Activated T-helper 1 cell treated with anti-CD3 and anti-CD28 coated beads, Interleukin-12 subunit alpha, Interleukin-12 subunit beta, Interleukin-2, Interleukin-4 antibody, amounts not matched to agents 30 ng/mL and 10 ng/mL and 1 ng/mL, durations not matched to agents 14 hours and 24 hours and 36 hours (primary cell): ENCODE measurements at places on chromosomes 12 and 14. TPM values are rescaled to one million over a fixed set of nuclear protein-coding genes. Genes with fewer than 3 reads are reported as not detected.

The PRH2 gene
- not detected in 2 replicates for total RNA-seq

The MSI1 gene
- total RNA-seq = 0.07 TPM in 1 of 2 replicates, not detected in the other

The TMEM121 gene
- 9.9 and 11.7 TPM in 2 replicates for total RNA-seq

- no peak overlapping the region for H3K4me3 ChIP-seq
- H3K36me3 ChIP-seq = no peaks in the 10 kb centered on the region
- peaks cover 2% of the 10 kb centered on the region for H3K27me3 ChIP-seq
- H3K4me1 ChIP-seq = no peaks in the 10 kb centered on the region
- no peak overlapping the region for H3K27ac ChIP-seq
These were observed 64.5 kb upstream of the SSTR1 start for GRCh38 chr14:38143170-38143569.

DNA sequence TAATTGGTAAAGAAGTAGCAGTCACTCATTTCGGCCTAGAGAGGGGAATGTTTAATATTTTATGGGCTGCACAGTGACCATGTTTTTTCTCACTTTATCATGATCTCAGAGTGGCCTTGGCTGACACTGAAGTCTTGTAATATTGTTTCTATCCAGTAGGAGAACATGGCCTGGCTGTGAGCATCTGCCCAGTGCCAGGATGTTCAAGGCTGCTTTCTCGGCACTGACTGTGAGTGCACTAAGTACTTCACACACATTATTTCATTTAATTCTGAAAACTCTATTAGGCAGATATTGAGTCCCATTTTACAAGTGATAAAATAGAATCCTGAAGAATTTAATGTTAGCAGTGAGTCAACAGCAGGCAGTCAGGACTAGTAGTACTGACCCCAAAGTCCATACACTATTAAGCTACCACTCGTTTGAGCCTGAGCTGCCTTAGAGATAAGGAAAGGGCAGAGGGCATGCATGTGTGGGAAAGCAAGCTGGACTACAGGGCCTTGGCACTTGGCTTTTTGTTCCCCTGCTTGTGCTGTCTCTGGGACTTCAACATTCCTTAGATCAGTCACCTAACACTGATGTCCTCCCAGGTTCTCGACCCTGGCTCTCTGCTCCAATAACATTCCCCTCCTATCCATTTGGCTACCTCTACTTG is 42.2 kb upstream of the APPL2 start:
- no peak for DNase-seq
- no peak overlapping the region for H3K27ac ChIP-seq
- H3K36me3 ChIP-seq = no peaks in the 10 kb centered on the region

The TAS2R20 gene
- total RNA-seq = 2.1 TPM in 2 replicates

DNA sequence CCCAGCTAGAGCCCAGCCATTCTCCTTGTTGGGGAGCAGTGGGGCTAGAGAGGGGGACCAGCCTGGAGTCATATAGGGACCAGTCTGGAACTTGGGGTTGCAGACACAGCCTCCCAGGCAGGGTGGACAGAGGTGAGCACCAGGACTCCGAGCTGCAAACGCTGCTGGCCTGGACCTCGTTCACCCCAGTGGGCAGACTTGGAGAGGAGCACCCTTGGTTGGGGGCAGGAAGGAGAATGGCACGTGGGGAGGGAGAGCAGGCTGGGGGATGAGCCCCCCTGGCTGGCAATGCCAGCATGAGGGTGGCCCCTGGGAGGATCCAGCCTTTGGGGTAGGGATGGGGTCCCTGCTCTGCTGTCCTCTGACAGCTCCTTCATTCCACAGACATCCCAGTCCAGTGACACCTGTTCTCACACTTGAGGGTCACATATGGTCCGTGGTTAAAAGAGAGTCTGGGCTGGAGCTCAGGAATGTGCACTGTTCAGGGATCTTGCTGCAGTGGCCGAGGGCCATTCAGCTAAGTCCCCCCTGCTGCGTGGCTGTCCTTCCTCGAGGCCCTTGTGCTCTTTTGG is 2.8 kb downstream of the LBHD2 start:
- no peak overlapping the region for H3K4me3 ChIP-seq
- no peak for DNase-seq
- no peaks in the 10 kb centered on the region for H3K4me1 ChIP-seq
- no peaks in the 10 kb centered on the region for H3K27me3 ChIP-seq

- H3K27me3 ChIP-seq = no peaks in the 10 kb centered on the region
- no peak overlapping the region for H3K27ac ChIP-seq
- peaks cover 6% of the 10 kb centered on the region for H3K36me3 ChIP-seq
These were observed 3.1 kb upstream of the ATF7IP start for GRCh38 chr12:14362352-14362751.

GRCh38 chr12:9760699-9761418 is at the start of gene CD69:
CD69 (minus strand) TSS chr12:9760901; CDS start chr12:9760820, 81 bp downstream.
- H3K4me3 ChIP-seq = peak within 1 kb of the TSS; percentile 98
- H3K27ac ChIP-seq = peak within 1 kb of the TSS; percentile 97
- DNase-seq = peak; percentile 81
- H3K36me3 ChIP-seq = peaks cover 41% of the 10 kb centered on the region
- H3K4me1 ChIP-seq = peaks cover 68% of the 10 kb centered on the region

- no peak for DNase-seq
- H3K27me3 ChIP-seq = no peaks in the 10 kb centered on the region
- H3K36me3 ChIP-seq = peaks cover 11% of the 10 kb centered on the region
- H3K4me3 ChIP-seq = no peak overlapping the region
- H3K27ac ChIP-seq = no peak overlapping the region
- H3K4me1 ChIP-seq = no peaks in the 10 kb centered on the region
These were observed 211.6 kb downstream of the SYNE2 start for GRCh38 chr14:64064447-64064846.

GRCh38 chr12:108328420-108328819 is 10.7 kb downstream of the CMKLR1 start:
- no peak for DNase-seq
- H3K36me3 ChIP-seq = no peaks in the 10 kb centered on the region
- H3K27ac ChIP-seq = no peak overlapping the region
- H3K4me1 ChIP-seq = no peaks in the 10 kb centered on the region
- no peak overlapping the region for H3K4me3 ChIP-seq

The GZMB gene
- total RNA-seq = 6,140 and 6,145 TPM in 2 replicates
